ENCODE measurements at places on chromosomes 2 and 18.

DNA sequence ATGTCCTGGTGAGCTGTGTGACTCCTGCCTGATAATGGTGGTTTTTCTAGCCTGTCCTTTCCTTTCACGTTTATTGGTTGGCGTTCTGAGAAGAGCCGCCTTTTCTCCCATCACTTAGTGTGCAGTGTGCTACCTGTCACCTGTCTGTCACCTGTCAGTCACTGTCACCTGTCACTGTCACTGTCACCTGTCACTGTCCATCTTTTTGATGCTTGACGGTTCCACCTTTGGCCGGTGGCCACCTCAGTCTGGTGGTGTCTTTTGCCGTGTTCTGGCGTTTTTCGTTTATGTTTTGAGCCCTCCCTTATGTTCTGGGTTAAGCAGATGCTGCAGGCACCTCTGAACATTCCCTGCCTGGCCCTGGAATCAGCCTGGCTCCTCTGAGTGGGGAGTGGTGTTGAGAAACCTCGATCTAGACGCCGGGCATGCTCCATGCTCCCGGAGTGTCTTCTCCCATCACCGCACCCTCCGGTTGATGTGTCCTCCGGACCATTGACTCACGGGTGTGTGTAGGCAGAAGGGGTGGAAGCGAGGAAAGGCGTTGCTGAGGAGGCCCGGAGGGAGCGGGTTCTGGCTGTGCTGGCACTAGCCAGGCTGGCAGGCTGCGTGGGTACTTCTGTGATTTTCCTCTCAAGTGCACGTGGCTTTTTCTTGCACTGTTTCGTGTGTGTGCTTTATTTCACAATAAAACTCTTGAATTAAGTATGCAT lies 20.7 kb downstream of the DTYMK start:
- no peak for DNase-seq

- DNase-seq = no peak
These were observed 240.3 kb downstream of the CDH7 start for GRCh38 chr18:65990944-65991708.

- no peak for DNase-seq
These were observed 141.6 kb downstream of the RTP5 start for GRCh38 chr2:242011167-242011513.

DNA sequence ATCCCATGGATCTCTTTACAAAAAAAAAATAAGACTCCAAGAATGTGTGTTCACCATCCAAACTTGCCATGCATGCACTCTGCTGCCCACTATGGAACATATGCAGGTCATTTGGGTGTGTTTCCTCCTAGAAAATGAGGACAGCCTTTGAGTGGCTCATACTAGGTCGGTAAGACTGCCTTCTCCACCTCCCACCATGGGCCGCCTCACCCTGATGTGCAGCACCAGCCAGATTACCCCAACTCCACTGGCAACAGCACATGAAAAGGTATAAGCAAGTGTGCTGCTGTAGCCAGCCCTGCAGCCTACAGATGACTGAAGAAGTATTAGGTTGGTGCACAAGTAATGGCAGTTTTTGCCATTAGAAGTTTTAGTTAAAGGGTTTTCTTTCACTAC lies 214.2 kb downstream of the ATAD2B start:
- no peak for DNase-seq

DNA sequence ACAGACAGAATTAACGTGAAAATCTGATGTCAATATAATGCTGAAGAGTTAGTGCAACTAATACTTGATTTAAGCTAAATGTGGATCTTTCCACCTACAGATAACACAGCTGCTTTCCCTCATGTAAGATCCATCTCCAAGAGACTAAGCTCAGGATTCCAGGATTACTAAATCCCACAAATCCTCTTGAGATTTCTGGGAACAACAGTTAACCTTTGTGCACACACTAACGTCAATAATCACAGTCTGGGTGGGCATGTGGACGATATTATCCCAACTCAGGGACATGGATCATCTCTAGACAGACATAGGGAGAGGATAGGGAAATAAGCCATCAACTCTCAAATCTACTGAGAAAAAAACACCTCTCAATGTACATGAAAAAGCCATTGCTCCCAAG lies 432.6 kb downstream of the SATB2 start:
- DNase-seq = no peak

GRCh38 chr2:189770590-189771322 lies 8.2 kb upstream of the OSGEPL1 start:
- no peak for DNase-seq

- DNase-seq = no peak
These were observed 69.7 kb upstream of the ACKR3 start for GRCh38 chr2:236499691-236500578.

DNA sequence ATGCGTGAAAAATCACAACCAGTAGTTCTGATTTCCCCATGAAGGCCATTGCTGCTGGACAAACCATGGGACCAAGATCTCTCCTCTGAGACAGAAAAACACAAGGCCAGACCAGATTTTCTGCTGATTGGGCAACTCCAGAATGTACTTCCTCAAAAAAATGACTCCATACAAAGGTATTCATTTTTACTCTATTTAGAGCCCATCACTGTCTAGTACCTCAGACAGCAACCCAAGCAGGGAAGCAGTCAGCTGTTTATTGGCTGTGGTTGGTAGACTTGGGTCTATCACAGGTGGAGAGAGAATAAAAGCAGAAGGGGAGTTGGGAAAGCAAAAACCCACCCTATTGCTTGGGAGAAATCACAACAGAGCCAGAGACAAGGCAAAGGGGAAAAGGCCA lies 219.9 kb downstream of the PIK3C3 start:
- DNase-seq = no peak

- no peak for DNase-seq
These were observed 235.6 kb downstream of the ICOS start for GRCh38 chr2:204172145-204172600.

DNA sequence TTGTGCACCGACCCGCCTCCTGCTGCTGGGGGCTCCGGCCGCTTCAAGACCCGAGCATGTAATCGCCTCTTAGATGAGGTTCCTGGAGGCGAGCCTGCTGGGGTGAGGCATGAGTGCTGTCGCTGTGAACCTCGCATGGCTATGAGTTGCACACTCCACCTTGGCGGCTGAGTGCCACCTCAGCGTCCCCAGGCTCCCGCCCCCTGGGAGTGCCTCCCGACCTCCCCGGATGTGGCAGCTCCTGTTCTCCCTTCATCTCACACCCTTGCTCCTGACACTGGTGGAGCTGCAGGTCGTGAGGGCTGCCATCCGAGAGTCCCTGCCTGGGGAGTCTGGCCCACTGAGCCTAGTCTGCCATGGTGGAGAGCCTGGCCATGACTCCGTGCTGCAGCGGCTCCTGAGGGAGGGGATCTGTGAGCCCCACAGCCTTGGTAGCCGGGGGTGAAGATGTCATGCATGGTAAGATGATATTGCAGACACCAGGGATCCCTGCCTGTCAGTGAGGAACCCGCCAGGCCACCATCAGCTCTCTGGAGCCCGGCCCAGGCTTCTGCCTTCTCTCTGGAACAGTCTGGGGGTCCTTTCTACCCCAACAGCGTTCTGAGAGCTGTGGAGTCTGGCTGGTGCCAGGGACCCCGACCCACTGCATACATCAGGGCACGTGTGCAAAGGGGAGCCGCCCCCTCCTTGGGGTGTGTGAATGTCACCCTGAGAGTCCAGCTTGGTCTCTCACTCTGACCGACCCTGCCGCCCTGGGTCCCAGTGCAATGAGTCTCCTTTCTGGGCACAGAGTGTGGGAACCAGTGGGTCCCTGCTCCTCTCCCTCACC lies 61.6 kb upstream of the HS6ST1 start:
- DNase-seq = no peak

DNA sequence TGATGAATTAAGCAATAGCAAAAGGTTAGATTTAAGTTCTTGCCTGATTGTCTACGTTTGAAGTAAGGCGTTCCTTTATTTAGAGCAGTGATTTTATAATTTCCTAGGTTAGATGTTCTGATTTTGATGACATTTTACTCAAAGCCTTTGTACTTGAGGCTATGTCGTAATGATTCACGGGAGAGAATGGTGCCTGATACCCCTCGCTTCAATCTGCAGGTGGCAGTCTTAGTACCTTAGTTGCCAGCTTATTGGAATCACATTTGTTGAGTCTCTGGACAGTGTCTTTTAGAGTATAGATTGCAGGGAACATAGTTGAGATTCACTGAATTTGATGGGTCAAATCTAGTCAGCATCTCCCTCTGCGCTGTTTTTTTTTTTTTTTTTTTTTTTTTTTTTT lies 89.5 kb downstream of the BIRC6 start:
- DNase-seq = no peak

GRCh38 chr2:126672980-126673605 lies 17.1 kb downstream of the GYPC start:
- no peak for DNase-seq

- no peak for DNase-seq
These were observed 158.3 kb downstream of the ANTXR1 start for GRCh38 chr2:69171116-69171896.

GRCh38 chr2:65164426-65164891 lies 34.6 kb upstream of the RAB1A start:
- DNase-seq = no peak

DNA sequence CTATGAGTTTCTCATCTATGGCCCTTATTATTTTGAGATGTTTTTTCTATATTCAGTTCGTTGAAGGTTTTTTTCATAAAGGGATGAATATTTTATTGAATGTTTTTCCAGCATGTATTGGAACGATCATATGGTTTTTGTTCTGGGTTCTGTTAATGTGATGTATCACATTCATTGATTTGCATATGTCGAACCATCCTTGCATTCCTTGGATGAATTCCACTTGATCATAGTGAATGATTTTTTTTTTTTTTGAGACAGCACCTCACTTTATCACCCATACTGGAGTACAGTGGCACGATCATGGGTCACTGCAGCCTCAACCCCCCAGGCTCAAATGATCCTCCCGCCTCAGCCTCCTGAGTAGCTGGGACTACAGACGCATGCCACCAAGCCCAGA lies 5.5 kb upstream of the NEMP2 start:
- DNase-seq = no peak
